Activated CD8-positive, alpha-beta memory T cell treated with anti-CD3 and anti-CD28 coated beads for 4 hours (primary cell): ENCODE measurements at places on chromosomes 3 and 15.
A peak's percentile ranks its signal among the peaks of the same experiment; 100 is the strongest.

- no peak for DNase-seq
Observed at GRCh38 chr3:17828388-17828787, 86.0 kb upstream of the TBC1D5 start.

DNA sequence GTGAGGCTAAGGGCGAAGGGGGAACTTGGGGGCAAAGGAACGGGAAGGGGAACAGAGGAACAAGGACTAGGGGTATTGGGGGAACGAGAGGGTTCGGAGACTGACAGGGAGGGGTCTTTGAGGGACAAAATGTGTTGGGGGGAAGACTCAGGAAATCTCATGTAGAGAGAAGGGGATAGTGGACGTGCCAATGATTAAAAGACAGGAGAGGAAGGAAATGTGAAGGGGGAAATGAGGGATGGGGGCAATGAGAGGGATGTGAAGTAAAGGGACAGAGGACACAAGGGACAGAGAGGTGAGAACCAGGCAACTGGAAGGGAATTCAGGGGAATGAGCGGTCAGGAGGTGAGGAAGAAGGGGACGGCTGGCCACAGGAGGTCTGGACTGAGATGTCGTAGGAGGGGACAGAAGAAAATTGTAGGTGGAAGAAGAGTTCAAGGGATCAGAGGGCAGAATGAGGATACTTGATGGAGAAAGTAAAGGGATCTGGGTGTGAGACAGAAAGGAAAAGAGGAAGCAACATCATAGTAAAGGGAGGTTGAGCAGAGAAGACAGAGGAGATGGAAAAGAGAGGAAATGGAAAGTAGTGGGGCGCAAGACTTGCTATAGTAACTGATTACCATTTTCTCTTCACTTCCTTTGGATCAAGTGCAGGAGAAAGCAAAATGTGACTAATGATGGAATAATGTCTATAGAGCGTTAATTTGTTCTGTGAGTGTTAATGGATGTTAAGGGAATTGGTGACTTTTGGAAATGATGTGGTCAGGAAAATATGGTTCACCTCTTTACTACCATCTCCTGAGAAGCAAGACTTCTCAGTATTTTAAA lies 749 bp downstream of the RAB8B start:
- DNase-seq = no peak

DNA sequence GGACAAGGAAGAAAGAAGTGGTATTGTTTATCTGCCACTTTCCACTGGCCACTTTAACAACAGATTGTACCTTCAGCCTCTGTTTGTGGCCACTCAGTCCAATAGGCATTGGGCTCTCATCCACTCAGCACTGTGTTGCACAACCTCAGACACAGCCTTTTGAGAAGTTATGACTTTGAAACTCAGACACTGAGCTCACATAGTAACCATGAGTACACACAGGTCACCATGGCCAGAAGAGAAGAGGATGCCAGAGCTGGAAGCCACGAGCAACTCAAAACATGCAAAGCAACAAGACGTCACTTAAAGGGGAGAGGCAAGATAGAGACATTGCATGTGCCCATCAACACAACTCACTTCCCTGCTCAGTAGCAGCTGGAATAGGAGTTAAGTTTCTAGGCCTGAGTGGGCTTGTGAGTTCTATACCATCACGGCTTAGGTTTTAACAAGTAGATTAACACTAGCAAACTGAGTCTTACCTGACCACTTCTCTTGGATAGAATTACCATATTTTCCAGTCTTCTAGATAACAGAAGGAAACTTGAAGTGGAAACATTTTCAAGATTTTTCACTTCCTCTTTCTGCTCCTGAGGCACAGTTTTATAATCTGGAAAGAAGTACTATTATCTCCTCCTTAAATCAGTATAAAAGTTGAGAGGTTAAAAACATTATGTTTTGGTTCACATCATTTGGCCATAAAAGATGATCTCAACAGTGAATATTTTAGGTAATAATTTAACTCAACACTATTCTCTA lies 103.5 kb downstream of the IMPG2 start:
- no peak for DNase-seq

GRCh38 chr15:68433551-68433950 lies 1.6 kb upstream of the ITGA11 start:
- no peak for DNase-seq

DNA sequence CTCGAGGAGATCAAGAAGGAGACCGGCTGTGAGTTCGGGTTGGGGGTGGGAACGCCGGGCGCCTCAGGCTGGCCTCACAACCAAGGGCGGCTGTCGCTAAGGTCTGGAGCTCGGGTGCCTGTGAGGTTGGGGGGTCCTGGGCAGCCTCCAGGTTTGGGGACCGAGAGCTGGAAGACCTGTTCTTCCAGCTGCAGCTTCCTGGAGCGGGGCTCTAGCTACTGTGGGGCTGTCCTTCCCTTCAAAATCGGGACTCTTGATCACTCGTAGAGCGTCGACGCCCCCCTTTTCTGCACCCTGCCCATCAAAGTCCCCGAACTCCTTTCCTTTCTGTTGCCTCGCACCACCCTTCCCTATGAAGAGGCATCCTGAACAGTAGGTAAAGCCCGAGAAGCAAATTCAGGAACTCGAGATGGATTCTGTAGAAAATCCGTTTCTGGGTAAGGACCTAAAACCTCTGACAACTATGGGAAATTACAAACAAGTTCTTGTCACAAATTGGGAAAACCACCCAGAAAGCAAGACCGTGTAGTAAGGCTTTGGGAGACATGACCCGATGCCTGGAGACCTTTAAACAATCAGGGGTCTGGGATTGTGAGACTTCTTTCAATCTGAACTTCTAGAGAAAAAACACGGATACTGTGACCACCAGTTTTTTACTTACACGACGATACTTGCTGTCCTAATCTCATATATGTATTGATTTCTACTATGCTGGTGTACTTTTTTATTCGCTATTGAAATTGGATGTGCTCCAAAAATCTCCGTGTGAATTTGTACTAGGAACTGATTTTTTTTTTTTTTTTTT lies 556 bp downstream of the CHP1 start:
- no peak for DNase-seq

DNA sequence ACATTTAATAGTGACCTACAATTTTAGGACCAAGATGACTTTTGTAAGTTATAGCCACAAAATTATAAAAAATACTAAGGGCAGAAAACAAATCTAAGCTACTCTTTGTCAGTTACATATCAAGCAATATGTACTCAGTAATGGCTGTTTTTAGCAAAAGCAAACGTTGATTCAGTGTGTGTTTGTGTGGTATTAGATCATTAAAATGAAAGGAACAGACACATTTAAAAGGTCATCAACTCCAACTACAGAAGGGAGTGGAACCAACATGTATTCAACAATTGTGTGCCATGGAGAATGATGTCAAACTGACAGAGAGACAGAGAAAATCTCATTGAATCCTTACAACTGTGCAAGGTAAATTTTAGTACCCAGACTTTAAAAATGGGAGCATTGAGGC lies 268.8 kb upstream of the STT3B start:
- no peak for DNase-seq

- no peak for DNase-seq
Observed at GRCh38 chr15:35320911-35321310, 225.1 kb downstream of the DPH6 start.

DNA sequence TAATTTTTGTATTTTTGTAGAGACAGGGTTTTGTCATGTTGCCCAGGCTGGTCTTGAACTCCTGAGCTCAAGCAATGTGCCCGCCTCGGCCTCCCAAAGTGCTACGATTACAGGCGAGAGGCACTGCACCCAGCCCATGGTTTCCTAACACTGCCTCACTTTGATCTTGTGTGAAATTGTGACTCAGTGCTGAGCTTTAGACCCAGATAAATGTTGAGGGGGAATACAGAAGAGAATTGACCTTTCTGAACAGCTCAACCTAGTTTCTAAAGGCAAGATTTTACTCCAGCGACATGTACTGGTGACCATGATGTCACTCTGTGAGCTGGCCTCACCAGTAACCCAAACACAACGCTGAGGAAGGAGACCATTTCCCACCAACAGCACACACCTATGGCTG lies 73.5 kb downstream of the ATP1B3 start:
- no peak for DNase-seq

- DNase-seq = no peak
Observed at GRCh38 chr15:68599560-68600071, 20.8 kb downstream of the CORO2B start.

- DNase-seq = no peak
Observed at GRCh38 chr15:76636059-76636458, 269.1 kb downstream of the SCAPER start.

DNA sequence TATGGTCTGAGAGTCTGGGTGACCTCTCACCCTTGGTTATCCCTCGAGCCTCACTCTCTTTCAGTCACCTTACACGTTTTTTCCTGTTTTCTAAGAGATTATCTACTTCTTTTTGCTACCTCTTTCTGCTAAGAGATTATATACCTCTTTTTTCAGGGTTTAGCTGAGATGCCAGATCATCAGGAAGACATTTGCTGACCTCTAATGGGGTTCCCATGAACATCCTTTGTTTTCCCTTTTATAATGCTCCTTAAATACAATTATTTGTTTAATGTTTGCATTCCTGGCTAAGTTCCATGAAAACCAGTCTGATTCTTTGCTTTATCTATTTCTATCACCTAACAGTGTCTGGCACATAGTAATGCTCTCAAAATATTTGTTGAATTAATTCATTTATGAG lies 39.6 kb downstream of the LEKR1 start:
- no peak for DNase-seq

DNA sequence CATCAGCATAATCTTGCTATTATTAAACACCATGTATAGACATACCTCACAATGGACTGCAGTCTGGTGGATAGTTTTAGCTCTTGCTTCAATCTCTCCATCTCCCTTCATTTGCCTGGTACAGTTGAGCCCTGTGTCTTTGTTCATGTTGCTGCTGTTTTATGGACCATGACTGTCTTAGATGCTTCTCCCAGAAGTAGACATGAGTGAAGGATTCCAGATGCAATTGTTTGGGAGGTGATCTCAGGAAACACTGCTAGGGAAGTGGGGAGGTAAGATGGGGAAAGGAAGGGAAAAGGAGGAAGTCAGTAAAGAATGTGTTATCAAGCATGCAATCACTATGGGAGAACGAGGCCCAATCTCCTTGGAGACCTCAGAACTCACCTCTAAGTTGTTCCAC lies 36.3 kb upstream of the CTNNB1 start:
- DNase-seq = no peak

DNA sequence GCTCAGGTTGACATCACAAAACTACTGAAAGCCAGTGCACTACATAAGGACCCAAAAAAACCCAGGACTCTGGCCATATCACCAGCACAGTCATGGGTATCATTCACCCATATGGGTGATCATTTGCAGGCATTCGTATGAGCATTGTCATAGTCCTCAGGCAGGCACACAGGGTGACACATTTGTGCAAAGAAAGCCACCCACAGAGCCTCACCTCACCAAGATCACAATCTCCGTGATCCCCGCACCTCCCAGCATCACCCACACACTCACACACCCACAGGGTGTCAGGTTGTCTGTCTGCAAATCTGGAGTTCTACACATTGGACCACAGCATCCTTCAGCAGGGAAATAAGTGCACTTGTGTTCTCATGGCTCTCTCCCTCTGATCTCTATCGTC lies 166.0 kb upstream of the LPP start:
- DNase-seq = peak; percentile 66

- DNase-seq = no peak
Observed at GRCh38 chr3:55531321-55531720, 44.2 kb upstream of the WNT5A start.
